ENCODE measurements at places on chromosomes 1 and 21.

DNA sequence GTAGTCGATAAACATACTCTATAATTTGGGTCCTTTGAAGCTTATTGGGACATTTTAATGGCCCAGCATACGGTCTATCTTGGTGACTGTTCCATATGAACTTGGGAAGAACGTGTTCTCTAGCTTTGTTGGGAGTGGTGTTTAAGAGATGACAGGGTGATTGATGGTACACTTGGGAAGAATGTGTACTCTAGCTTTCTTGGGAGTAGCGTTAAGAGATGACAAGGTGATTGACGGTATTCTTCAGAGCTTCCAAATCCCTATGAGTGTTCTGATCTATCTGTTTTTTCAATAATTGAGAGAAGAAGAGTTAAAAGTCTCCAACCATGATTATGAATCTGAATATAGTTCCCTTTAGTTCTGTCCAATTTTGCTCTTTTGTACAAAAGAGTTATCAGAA, 9.4 kb downstream of the NPHP4 start:
- peak; percentile 38 for DNase-seq

DNA sequence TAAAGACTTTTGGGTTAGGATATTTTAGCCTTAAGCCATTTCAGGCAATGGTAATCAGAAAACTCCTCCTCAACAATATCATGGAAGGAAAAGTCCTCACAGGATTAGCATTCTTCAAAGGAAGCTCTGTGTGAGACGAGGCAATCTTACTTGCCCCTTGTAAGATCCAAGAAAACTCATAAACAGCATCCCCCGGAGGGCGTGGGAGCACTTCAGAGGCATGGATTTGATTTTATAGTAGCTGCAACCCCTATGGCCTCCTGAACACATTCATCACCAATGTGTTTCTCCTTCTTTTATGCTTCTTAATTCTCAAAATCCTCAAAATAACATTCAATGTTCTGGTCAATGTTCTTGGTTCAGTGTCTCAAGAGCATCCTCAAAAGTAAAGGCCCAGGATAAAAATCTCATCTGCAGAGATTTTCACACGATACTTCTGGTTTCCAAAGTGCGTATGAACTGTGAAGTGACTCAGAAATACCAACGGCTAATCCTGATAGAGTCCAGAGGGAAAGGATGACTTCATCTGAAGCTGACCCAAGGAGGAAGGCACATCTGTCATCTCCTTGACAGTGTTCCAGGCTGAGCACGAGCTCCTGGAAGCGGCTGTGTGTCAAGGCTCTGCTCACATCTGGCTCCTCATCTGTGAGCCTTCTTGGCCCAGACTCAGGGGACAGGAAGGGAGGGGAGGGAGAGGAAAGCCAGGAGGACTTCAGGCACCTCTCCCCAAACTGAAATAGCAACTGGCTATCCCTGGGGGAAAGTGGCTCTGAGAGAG, 49.3 kb upstream of the PSEN2 start:
- DNase-seq, result peak; percentile 98

DNA sequence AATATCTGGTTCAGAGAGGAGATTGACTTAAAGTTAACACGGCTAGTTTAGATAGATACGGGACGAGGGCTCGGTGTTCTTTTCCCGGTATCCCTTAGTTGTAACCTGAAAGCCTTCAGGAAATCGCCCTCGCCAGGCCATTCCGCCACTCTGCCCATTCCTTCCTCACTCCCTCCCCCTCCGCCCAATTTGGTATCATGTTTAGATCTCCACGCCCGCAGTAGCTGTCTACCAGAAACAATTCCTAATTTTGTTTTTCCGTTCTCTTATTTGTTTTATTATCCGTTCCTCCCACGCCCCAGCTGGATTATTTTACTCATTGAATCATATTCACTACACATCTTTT, 685 bp upstream of the VAMP4 start:
- peak; percentile 22 for DNase-seq

DNA sequence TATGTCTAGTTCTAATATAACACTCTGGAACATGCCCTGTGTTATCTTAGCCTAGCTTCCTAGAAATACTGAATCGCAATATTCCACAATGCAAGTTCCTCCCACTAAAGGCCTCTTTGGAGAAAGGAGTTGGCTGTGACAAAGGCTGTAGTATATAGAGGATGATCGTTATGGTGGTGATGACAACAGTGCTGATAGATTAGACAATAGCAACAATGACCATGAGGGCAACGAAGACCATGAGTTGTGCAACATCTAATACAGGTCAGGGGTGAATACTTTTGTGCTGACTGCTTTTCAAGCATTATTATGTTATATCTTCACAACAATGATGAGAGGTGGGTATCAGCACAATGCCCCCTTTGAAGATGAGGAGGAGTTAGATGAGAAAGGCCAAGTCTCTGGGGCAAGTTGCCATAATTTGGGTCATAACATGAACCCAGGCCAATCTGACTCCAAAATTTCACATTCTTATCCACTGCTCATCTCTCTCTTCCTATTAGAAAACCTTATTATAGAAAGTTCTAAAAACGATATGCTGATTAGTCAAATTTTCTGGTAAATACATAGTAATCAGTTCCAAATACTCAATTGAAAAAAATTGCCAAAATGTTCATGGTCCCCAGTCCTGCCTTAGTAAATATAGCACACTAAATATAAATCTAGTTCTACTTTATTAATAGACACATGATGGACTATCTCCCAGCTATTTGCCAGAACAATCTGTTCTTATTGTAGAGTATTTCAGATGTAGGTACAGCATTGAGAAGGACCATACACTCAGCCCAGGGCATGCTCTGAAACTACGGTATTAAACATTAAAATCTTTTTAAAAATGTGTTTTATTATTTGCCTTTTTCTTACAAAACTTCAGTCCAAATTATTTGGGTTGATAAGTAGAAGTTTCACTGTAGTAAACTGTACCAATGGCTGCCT, 37.5 kb downstream of the HIVEP3 start:
- DNase-seq, result peak; percentile 70

DNA sequence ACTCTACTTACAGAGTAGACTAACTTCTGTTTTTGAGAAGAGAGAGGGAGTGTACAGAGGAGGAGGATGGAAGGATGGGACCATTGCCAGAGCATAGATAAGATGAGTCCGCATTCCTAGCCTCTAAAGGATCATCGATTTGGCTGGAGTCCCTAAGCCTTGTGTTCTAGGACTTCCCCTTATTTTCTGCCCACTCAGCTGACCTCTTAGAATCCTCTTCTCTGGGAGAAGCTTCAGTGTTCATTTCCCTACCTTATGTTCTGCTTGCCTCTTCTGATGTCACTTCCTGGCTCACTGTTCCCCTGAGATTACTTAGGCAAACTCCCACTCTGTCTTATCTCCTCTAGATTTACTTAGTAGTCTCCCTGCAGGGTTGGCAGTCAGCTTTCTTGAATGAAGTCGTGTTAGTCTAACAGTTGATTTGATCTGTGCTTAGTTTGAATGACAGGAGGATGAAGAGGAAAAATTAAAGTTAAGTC, 156.7 kb downstream of the SYT2 start:
- peak; percentile 91 for DNase-seq

GRCh38 chr21:45833414-45833813, 148.2 kb upstream of the COL6A1 start:
- DNase-seq, result no peak

DNA sequence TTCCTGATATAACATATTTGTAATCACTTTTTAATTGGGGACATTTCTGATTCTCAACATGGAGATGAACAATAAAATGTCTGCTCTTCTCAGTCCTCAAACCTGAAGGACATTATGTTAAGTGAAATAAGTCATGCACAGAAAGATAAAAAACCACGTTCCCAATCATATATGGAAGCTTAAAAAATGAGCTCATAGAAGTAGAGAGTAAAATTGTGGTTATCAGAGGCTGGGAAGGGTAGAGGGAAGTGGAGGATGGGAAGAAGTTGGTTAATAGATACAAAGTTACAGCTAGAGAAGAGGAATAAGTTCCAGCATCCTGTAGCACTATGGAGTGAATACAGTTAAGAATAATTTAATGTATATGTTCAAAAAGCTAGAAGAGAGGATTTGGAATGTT, 1.5 kb upstream of the CD48 start:
- DNase-seq, result no peak

DNA sequence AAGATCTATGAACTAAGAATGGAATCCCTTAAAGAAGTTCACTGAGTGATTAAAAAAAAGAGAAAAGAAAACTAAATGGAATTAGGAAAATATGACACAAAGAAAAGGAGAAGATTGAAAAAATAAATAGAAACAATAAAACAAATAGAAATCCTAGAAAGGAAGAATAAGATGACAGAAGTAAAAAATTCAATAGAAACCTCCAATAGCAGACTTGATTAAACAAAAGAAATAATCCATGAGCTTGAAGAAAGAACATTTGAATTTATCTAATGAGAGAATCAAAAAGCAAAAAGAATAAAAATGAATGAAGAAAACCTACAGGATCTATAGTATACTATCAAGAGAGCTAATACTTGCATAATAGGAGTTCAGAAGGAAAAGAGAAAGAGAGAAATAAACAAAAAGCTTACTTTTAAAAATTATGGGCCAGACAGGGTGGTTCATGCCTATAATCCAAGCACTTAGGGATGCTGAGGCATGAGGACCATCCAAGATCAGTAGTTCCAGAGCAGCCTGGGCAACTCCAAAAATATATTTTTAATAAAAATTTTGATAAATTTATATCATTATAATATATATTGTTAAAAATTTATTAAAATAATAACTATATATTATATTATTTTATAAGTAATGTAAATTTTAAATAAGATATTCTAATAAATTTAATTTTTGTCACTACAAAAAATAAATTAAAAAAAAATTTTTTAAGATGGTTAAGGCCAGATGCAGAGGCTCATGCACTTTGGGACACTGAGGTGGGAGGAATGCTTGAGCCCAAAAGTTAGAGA, 9.4 kb upstream of the VN1R5 start:
- DNase-seq, result no peak

DNA sequence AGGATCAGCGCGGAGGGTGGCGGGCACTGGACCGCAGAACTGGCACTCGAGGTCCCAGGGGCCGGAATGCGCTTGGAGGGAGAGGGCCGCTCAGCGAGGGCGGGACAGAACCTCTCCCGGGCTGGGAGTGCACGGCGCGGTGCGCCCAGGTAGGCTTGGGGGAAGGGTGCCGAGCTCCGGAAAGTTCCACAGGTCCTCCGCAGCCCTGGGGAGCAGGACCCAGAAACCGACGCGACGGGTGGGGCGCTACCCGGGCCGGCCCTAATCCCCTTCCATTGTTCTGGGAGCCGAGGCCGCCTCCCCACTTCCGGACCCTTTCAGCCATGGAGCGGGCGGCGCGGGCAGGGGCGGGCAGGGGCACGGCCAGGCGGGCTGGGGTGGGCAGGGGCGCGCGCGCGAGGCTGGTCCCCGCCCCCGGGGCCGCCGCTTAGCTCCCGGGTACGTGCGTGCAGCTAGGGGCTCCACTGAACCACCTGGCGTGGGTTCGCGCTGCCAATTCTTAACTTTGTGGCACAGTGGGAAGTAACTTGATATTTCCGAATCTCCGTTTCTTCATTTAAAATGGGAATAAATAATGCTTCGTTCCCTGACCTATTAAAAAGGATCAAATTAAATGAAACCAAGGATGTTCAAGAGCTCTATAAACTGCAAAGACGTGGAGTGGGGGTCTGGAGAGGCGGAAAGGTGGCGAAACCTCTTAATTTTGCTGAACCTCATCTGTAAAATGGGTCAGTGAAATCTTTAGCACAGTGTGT, 20.7 kb downstream of the LGR6 start:
- DNase-seq, result no peak

GRCh38 chr1:29047142-29047541, 76.6 kb downstream of the TMEM200B start:
- DNase-seq, result no peak

- DNase-seq, result peak; percentile 33
Observed at GRCh38 chr1:103371234-103371633, 154.3 kb upstream of the RNPC3 start.

GRCh38 chr21:42356650-42357049, 5.9 kb upstream of the TFF2 start:
- DNase-seq, result no peak

DNA sequence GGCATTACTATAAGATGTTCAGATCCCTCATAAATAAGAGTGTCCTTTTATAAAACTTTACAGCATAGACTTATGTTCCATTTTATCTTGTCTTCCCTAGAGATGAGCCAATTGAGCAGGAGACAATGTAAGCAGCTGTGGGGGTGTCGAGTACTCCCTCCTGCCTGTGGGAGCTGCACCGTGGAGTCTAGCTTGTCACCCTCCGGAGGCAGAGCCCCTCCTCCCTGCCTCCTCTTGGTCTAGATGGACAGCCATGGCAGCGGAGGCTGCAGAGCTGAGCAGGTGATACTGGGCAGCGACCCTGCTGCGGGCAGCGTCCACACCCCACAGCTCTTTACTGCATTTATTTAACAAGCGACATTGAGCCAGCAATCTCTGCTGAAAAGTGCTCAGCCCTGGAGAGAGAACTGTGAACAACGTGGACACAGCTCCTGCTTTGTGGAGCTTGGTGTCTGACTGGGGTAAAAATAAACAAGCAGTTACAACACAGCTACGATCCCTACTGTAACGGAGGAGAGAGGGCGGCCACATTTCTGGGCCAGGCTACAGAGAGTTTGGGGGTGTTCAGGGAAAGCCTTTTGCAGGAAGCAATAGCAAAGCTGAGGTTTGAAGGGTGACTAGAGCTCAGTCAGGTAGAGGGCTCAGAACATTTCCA, 12.8 kb upstream of the KIF21B start:
- no peak for DNase-seq

- DNase-seq, result no peak
Observed at GRCh38 chr21:33116676-33117075, 46.7 kb downstream of the OLIG1 start.

DNA sequence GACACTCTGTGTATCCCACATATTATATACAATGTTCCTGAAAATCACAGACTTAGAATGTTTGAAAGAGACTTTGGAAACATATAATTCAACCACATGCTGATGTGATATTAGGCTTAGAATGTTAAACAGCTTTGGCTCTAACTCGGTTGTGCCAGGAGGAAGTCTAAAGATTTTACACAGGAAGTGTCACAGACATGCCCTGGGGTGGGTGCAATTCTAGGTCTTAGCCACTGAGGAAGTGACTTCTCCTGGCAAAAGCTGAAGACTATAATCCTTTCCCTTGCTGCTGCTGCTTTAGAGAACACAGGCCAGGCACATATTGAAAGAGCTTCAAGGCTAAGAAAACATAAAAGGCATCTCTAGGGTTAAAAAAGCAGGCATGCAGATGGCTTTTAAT, 51.0 kb downstream of the RPL5 start:
- DNase-seq, result no peak

- DNase-seq, result no peak
Observed at GRCh38 chr1:216833509-216833908, 110.3 kb upstream of the ESRRG start.

DNA sequence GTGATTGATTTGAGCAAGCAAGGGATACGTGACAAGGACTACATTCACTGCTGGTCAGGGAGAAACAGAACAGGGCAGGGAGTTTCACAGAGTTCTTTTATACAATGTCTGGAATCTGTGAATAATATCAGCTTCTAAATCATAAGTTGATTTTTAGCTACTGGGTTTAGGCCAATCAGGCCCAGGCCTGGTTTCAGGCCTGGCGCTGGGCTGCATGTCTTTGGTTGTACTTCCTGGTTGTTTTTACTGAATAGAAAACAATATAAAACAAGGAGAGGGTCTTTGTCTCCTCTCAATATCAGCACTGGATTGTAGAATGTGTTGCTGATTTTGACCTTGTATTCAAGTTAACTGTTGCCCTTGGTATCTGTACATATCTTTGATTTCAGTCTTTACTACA, 865 bp upstream of the AMY2A start:
- DNase-seq, result no peak

GRCh38 chr1:212700223-212700891, 717 bp upstream of the BATF3 start:
- no peak for DNase-seq

- DNase-seq, result peak; percentile 86
Observed at GRCh38 chr1:9004700-9005394, 21.4 kb downstream of the SLC2A7 start.
